T1000 (cell line): ENCODE measurements at places on chromosomes 3 and 15.

DNA sequence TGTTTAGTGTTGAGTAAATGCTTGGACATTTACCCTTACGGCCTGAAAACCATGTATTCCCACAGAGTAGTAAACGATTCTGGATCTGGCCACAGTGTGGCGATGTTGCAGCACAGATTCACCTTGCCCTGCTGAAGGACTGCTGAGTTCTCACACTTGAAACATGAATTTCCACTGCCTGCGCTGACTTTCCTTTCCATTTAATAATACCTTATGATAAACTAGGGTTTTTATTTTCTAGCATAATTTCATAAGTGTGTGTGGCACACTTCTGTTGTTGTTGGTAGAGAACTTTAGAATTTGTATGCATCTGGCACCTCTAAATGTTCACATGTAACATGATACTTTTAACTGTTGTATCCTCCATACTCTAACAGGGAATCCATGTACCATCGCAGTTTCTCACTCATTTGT lies 53.9 kb downstream of the C3orf38 start:
- DNase-seq, result peak; percentile 65

DNA sequence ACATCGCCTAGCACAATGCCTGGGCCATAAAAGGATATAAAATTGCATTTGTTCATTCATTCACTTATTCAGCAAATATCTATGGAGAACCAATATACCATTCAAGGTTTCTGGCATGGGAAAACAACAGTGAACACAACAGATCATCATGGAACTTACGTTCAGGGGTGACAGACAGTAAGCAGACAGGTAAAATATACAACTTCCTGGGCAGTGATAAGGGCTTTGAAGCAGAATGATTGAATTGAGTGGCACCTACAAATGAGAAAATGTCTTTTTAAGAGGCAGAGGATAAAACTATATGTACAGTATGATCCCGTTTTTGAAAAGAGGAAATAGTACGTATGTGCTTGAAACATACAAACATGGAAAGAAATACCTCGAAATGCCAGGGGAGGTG lies 39.2 kb downstream of the CMTM7 start:
- DNase-seq, result no peak

GRCh38 chr15:53072077-53072476 lies 281.9 kb upstream of the ONECUT1 start:
- DNase-seq, result peak; percentile 88

GRCh38 chr3:189507856-189508255 lies 123.3 kb upstream of the TP63 start:
- DNase-seq, result no peak

GRCh38 chr3:14301558-14301957 lies 100.8 kb upstream of the SLC6A6 start:
- no peak for DNase-seq

GRCh38 chr15:69941706-69942495 lies 155.8 kb downstream of the TLE3 start:
- DNase-seq, result no peak
